ENCODE measurements at places on chromosomes 6 and 20.

GRCh38 chr6:146962329-146962728 is 241.9 kb upstream of the STXBP5 start:
- no peak for DNase-seq

- no peak for DNase-seq
These were observed 35.6 kb upstream of the HIVEP1 start for GRCh38 chr6:11976489-11976888.

DNA sequence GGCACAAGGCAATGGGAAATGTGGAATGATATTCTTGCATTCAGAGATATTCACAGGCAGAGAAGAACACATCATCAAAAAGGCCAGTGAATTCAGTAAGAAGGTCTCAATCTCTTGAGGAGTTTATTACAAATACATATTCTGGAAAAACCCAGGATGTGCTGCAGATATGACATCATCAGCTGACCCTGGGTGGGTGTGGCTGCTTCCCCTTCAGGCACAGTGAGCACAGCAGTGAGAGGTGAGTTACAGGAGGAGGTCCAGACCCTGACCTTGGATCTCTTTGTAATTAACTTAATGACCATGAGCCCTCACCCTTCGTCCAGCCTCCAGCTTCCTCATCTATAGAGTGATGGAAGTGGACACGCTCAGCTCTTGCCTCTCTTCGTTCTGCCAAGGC is 147.5 kb upstream of the SYNDIG1 start:
- no peak for DNase-seq

DNA sequence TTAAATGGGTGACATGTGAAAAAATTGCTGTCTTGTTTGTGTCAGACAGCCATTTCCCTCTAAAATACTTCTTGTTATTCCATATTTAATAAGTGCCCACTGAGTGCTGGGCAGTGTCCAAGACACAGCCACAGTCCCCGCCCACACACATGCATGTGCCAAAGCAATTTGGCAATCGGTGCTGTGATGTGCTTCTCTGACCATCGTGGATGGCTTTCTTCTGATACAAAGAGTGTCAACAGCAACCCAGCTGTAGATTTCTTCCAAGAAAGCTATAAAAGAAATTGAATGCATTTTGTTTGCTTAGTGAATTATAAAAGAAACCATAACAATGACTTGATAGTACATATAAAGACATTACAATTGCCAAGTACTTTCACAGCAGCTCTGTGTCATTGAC is 140.5 kb upstream of the ATXN1 start:
- DNase-seq: peak; percentile 5

DNA sequence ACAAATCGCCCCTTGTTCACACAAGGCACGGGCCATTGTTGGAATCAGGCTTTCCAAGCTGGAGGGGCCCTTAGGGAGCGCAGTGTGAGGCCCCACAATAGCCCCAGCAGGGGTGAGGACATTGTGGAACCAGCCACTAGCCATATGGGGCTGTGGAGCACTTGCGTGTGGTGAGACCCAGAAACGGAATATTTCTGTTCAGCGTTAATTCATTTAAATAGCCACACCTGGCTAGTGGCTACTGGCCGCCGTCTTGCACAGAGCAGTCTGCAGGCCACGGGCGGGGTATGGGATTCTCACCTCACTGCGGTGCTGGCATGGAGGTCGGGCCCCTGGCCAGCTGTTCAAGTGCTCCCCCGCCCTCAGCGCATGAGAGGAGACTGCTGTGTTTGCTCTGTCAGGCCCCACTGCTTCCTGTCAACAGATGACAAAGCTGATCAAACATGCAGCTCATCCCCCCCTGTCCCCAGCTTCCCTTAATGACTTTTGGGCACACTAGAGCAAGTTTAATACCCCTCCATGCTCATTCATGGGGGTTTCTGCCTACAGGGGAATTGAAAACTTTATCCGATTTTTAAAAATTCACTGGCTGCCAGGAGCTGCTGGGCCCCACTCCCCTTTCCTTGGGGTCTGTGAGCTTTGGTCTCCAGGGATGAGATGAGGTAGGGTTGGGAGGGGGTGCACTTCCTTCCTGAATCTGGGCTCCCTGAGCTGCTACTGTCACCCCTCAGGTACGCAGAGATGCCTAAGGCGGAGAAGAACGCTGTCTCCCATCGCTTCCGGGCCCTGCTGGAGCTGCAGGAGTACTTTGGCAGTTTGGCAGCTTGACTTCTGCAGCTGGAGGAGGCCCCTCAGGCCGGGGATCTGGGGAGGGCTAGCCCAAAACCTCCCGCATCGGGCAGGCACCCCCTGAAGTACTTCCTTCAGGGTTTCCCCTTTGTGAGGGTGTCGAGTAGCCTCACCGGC is 13.6 kb downstream of the ITPA start:
- no peak for DNase-seq
